ENCODE measurements at places on chromosomes 1 and 21.
A peak's percentile ranks its signal among the peaks of the same experiment; 100 is the strongest.

GRCh38 chr21:25385911-25386474 lies 221.3 kb downstream of the MRPL39 start:
- DNase-seq: no peak

- no peak for DNase-seq
Measured at GRCh38 chr21:44555200-44555875, 3.3 kb downstream of the KRTAP10-3 start.

- DNase-seq: no peak
Measured at GRCh38 chr1:187067160-187067559, 238.4 kb downstream of the PLA2G4A start.

DNA sequence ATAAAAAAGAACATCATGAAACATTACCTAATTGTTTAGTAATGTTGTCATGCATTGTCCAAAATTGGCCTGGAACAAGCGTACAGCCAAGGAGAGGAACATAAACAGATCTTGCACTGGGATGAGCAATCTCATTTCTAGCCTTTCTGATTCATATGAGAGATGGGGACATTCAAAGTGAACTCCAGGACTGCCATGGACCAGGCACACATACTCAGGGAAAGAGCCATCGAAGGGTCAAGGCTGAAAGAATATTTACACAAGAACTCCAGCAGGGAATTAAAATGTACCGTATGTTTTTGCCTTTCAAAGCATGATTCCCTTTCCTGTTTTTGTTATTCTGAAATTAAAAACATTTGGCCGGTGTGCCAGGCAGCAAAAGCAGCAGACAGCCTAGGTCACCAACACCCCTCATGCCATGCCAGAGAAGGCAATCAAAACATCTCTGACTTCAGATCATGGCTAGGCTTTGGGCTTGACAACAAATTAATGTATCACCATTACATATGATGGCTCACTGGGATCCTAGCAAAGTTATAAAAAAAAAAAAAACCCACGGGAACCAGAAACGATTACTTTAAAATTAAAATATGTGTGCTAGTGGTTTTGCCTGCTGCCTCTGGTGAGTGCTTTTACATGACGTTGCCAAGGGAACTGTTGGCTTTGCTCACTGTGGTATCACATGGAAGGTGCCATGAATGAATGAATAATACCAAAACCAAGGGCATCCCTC lies 159.8 kb downstream of the TGFBR3 start:
- no peak for DNase-seq

DNA sequence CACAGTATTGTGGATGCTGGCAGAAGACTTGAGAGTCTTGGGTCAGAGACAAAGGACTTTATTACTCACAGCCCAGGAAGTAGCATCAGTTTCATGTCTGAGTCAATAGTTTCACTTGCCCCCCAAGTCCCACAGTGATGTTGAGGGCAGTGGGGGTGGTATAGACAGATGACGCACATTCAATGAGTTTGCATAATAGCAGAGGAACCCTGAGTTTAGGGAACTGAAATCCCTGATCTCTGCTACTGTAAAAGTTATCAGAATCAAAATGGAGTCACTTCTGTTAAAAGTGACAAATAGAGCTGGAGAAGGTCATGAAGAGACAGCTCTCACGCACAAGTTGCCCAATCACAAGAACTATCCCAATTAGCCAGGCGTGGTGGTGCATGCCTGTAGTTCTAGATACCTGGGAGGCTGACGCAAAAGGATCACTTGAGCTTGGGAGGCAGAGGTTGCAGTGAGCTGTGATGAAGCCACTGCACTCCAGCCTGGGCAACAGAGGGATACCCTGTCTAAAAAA lies 11.5 kb upstream of the HCRTR1 start:
- DNase-seq: no peak

- no peak for DNase-seq
Measured at GRCh38 chr1:118364882-118365281, 179.9 kb upstream of the SPAG17 start.

- DNase-seq: no peak
Measured at GRCh38 chr1:218171302-218171893, 113.7 kb upstream of the RRP15 start.

DNA sequence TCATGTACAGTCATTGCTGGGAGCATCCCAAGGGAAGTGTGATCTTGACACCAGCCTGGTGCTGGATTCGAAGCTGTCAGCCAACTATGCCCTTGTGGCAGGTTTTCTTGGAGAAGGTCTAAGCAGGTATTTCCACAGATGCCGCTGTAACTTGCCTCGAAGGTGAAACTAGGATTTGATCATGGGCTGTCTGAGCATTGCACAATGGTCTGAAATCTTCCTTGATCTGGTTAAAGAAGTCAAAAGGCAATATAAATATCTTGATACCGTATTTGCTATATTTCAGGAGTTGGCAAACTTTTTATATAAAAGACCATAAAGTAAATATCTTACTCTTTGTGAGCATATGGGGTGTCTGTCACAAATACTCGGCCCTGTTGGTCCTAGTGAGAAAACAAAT lies 206.8 kb downstream of the LYPLAL1 start:
- DNase-seq: no peak

GRCh38 chr1:79667848-79668696 lies 661.5 kb upstream of the ADGRL4 start:
- no peak for DNase-seq

GRCh38 chr21:15653710-15654109 lies 76.1 kb upstream of the USP25 start:
- no peak for DNase-seq

GRCh38 chr21:34023691-34024373 lies 49.5 kb upstream of the MRPS6 start:
- DNase-seq: no peak

DNA sequence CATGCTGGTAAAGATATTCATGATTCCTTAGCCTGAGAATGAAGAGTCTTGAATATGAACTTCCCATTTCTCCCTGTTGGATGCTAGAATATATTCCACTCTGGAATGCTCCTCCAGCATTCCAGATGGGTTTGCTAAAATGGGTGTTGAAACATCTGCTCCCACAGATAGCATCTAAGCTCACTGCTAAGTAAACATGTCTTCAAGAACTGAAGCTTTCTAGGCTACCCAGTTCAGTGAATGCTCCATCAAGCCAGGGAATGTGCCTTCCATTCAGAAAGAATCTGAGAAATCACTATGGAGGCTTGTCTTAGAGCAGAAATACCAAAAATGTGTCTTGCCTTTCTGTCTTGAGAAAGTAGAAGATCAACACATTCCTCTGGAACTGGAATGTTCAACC lies 81.1 kb downstream of the TNFSF18 start:
- no peak for DNase-seq

DNA sequence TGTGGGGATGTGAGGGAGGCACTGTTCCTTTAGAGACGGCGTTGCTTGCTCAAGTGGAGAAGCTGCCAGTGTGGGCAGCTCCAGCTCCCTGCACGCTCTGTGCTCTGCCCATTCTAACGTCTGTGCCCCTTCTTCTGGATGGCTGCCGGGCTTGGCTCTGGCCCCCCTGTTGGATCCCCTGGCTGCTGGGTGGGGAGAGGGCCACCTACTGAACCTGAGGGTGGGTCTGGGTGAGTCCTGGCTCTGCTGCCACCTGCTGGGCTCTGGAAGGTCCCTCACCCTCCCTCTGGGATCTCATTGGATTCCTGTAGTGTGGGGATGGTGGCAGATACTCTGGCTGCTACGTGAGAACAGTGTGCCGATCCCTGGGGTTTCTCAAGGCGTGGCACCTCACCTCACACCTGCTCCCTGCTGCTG lies 5.0 kb downstream of the PFKL start:
- peak; percentile 82 for DNase-seq

GRCh38 chr1:14855268-14855667 lies 256.8 kb downstream of the KAZN start:
- no peak for DNase-seq

- no peak for DNase-seq
Measured at GRCh38 chr1:226730071-226730470, 9.0 kb downstream of the ITPKB start.

DNA sequence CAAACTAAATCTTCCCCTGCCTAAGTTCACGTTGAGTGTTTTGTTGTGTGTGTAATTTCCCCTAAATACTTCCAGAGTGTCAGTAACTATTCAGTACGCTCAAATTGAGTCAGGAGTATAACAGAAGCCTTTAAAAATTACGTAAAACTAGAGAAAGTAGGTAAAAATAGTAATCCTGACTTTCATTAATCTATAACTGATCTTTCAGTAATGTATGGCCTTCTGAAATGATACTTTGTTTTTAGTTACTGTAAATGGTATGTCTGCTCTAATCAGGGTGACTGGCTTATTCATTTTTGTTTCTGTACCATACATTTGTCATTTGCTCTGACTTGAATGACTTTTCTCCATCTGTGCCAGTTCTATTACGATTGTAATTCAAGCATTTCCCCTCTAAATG lies 29.4 kb downstream of the MIER1 start:
- DNase-seq: no peak

DNA sequence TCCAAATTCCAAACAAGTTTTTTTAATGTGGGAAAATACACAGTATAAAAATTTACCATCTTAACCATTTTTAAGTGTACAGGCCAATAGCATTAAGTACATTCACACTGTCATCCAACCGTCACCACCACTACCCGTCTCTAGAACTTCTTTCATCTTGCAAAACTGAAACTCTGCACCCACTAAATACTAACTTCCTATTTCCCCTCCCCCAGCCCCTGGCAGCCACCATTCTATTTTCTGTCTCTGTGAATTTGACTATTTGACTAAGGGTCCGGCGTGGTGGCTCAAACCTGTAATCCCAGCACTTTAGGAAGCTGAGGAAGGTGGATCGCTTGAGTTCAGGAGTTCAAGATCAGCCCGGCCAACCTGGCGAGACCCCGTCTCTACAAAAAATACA lies 36.1 kb downstream of the CLSTN1 start:
- DNase-seq: no peak

- peak; percentile 62 for DNase-seq
Measured at GRCh38 chr1:243850452-243851256, 611 bp upstream of the AKT3 start.

DNA sequence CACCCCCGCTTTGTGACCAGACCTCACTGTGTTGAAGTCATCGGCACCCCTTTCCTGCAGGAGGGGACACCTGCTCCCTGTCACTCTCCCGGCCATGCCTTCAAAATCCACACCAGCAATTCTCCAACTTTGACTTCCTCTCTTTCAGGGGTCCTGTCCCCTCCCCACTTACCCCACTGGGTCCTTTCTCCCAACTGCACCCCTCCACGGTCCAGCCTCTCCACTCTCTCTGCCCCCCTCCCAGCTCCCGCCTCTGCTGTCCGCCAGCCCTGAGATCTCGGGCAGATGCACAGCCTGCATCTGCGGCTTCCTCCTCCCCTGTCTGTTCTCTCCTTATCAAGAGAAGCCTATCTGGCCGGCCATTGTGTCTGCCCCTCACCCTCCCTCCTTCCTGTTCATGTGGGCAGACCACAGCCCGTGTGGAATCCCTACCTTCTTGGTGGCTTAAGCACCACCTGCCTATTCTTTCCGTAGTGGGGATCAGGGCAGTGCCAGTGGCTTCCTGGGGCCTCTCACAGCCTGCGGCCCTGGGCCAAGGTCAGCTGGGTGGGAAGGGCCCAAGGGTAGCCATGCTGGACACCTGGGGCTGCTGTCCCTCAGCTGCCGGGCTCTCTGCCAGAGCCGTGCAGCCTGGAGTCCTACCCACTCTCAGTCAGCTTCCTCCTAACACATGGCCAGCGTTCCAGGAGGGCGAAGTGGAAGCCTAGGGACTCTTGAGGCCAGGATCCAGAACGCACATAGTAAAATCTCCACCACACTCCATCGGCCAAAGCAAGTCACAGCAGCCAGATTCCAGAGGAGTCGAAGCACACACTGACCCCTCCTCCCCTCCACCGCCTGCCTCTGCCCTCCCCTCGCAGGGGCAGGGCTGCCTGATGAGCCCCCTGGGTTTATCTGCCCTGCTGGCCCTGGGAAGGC lies 5.1 kb upstream of the HES4 start:
- DNase-seq: no peak

DNA sequence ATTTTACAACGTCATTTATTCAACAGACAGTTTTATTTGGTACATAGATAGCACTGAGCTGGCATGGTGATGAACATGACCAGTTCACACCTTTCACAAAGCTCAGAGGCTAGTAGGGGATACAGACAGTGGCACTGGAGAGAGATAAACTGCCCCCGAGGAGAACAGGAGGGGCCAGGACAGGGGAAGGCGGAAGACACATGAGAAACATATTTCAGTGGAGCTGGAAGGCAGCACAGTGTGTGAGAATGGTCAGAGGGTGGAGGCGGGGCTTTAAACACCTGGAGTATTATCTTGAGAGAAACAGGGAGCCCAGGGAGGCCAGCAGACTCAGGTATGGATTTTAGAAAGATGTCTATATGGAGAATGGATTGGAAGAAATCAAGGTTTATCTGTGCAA lies 49.5 kb downstream of the CHML start:
- no peak for DNase-seq

- DNase-seq: no peak
Measured at GRCh38 chr1:214917081-214917635, 165.4 kb upstream of the KCNK2 start.

DNA sequence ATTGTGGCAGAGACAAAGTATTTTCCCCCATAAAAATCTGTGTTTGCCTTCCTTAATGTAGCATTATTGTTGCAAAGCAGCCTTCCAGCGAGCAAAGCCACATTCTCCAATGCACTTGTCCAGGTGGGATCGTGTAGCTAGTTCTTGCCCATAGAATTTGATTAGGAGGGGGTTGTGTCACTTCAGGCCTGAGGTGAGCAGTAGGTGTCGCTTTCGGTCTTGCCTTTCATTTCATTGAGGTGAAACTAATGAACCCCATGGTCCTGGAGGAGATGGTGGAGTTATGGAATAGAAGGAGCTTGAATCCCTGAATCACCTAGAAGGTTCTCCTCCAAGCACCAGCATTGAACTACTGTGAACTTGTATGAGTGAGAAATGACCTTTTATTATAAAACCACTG lies 318.9 kb upstream of the PBX1 start:
- DNase-seq: no peak

DNA sequence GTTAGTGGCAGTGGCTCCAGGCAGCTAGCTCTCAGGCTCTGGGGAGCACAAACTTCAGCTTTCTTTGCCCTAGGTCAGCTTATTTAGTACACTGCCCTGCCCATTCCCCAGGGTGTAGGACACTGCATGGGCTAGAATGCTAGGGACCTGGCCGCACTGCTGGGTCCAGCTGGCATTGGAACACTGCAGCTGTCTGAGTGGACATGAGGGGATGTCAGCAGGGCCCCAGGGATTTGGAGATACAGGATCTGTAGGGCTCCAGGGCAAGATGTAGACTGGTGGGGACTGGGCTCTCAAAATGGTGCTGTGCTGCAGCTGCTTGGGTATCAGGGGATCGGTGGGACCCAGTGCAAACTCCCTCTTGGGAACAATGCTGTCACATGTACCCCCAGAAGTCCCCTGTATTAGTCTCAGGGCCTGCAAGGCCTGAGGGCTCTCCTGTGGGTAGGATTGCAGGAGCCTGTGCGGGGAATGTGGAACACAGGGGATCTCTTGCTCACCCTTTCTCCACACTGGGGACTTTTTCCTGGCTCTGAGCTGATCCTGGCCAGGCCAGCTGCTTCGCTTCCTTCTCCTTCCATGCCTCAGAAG lies 25.2 kb upstream of the TTC22 start:
- DNase-seq: no peak
